Occipital lobe (tissue), 3 donors: ENCODE measurements at places on chromosomes 3 and 15. TPM values are rescaled to one million over a fixed set of nuclear protein-coding genes. Genes with fewer than 3 reads are reported as not detected.

GRCh38 chr3:62371720-62372591 lies 1.4 kb downstream of the FEZF2 start:
- DNase-seq: no peak

DNA sequence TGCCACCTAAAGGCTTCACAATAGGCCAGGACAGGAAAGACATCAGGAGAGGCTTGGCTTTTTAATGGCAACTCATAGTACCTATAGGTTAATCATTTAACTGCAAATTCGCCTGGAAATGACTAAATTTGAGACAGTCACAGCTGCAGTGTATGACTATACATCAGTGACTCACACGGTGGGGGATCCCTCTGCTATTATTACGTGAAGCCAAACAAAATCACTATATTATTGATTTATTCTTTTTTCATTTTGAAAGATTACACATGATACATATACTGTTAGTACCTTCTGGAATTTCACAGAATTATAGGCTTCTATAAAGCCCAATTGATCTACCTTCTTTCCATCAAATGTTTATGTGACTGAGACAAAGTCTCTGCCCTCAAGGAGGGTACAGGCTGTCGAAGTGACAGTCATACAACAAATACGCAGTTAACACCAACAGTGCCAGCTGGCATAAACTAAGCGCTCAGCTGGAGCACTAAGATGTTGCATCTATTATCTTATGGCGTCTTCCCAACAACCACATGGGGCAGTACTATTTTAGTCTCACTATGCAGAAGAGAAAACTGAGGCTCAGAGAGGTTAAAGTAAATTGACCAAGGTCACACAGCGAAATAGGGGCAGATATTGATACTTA lies 82.0 kb upstream of the LMOD3 start:
- DNase-seq: no peak

DNA sequence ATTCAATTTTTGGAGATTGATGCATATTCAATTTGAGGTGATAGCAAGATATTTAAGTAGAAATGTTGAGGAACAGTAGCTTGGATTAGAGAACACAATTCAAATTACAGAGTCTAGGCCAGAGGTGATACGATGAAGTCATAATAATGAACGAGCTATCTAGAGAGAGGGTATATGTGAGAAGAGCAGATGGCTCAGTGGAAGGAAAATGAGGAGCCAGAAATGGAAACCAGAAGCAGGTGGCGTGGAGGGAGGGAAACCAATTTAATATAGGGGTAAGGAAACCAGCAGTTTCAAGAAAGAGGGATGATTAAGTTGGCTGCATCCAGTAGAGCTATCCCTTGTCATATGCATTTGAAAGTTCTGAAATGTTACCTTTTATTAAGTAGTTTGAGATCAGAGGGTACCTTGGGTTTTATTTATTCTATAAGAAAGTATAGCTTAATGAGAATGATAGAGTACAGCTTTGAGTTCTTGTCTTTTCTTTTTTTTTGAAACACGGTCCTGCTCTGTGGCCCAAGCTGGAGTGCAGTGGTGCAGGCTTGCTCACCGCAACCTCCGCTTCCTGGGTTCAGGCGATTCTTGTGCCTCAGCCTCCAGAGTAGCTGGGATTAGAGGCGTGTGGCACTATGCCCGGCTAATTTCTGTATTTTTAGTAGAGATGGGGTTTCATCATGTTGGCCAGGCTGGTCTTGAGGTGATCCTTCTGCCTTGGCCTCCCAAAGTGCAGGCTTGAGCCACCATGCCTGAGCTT lies 22.1 kb downstream of the NCK1 start:
- no peak for DNase-seq

- DNase-seq: no peak
Measured at GRCh38 chr3:100825574-100825973, 116.3 kb downstream of the TFG start.

- DNase-seq: no peak
Measured at GRCh38 chr3:45178183-45179023, 32.2 kb upstream of the CDCP1 start.

DNA sequence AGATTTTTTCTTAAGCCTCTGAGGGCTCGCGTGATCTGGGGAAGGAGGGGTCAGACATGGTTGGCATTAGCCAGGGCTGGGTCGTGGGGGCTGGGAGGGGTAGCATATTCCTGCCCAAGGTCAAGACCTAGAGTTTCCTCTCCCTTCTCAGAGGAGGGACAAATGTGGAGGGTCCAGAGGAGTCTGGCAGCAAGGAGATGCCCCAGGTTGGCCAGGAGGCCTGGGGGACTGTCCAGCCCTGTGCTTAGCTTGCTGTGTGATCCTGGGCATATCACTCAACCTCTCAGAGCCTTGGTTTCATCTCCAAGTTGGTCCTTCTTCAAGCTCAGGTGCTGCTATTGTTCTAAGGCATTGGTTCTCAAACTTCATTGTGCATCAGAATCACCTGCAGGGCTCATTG lies 9.1 kb upstream of the CAMP start:
- no peak for DNase-seq

DNA sequence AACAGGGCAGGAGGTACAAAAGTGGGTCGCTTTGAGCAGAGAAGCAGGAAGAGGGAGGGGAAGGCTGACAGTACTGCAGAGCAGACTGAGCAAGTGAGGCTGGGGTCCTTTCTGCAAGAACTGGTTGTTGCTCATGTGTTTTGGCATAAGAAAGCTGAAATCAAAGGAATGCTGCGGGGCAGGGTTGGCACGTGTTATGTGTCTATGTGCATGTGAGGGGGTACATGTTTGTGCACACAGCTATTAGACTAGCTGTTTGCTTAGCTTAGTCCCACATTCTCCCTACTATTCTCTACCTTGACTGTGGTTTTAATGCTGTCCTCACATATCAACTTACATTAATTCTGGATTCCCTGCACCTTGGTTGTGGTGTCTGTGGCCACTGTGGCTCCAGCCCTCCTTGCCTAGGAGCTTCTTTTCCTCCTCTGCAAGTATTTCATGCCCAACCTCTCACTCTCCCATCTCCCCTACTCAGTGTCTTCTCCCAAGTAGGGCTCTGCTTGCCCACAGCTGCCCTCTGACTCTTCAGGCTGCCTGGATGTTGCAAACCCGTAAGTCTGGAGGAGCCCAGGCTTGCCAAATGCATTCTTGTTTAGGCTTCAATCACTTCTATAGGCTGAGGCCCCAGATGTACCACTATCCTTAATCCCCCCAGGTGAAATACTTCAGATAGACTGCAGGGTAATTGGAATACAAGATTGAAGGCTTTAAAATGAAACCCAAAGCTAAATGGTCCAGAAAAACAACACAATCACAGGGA lies 4.8 kb downstream of the TAGLN3 start:
- no peak for DNase-seq

GRCh38 chr3:8959668-8960067 lies 3.6 kb downstream of the RAD18 start:
- no peak for DNase-seq

- DNase-seq: no peak
Measured at GRCh38 chr3:157610876-157611535, 107.8 kb upstream of the VEPH1 start.

GRCh38 chr15:38853608-38854007 lies 289.0 kb upstream of the RASGRP1 start:
- DNase-seq: no peak

The MAGEL2 gene
- 1.7 TPM for total RNA-seq

DNA sequence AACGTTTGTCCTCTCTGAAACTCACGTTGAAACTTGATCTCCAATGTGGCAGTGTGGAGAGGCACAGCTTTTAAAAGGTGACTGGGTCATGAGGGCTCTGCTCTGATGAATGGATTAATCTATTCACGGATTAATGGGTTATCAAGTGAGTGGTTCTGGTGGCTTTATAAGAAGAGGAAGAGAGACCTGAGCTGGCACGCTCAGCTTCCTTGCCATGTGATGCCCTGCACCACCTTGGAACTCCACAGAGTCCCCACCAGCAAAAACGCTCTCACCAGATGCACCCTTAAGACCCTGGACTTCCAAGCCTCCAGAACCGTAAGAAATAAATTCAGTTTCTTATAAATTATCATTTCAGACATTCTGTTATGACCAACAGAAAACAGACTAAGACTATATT lies 2.6 kb downstream of the PPP1R2 start:
- no peak for DNase-seq

- no peak for DNase-seq
Measured at GRCh38 chr3:90092994-90093393, 985.6 kb downstream of the EPHA3 start.

GRCh38 chr15:93719921-93720351 lies 511.4 kb upstream of the MCTP2 start:
- DNase-seq: no peak

The PTX3 gene
- 10.9 TPM for total RNA-seq

DNA sequence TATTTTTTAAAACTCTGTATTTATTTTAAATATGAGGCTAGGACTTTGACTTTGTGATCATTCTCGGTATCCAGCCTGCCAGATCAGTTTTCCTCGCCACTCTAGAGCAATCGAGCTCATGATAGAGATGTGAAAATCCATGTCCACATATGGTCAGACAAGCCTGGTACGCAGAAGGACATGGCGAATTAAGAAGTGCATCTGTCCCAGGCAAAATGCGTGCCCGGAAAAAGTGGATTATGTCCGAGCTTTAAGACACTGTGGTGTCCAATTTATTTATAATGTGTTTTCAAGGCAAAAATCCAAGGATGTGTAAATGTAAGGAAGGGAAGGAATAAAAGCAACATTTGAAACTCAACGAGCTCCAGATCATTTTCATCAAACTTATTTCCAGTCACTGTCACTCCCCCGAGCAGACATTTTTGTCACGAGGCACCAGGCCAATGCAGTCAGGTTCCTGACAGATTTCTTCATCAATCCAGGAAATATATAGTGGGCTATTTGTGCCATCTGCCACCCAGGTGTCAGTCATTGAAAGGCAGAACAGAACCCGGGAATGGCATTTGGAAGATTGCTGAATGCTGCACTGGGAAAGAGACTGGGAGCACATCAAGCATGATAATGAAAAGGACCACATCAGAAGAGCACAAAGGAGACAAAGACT lies 825.7 kb downstream of the SQOR start:
- DNase-seq: no peak

GRCh38 chr3:83740504-83740903 lies 1218.3 kb upstream of the CADM2 start:
- DNase-seq: no peak

DNA sequence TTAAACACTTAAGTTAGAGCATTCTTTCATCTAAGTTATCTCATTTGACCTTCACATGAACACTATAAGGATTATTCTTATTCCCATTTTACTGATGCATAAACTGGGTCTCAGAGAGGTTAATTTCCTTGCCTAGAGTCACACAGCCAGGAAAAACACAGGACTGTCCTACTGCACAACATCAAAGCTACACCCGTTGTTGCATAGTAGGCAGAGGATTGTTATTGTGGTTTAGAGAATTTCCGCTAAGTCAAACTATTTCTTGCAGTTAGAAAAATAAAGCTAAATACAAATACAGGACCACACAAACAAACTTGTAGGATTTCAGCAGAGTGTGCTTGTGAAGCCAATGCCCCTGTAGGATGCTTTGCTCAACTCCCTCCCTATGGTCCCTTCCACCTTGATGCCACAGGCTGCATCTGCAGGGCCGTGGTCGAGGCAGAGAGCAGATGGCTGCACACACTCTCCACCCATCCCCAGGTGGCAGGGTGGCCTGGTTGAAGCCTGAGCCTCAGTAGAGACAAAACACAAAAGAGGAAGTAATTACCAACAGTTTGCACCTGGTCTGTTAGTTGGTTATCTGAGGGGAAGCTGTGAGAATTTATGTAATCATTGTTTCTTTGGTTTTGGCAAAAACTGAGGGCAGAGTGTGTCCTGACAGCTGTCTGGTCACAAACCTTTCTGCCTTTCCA lies 41.1 kb upstream of the SKOR1 start:
- DNase-seq: no peak

DNA sequence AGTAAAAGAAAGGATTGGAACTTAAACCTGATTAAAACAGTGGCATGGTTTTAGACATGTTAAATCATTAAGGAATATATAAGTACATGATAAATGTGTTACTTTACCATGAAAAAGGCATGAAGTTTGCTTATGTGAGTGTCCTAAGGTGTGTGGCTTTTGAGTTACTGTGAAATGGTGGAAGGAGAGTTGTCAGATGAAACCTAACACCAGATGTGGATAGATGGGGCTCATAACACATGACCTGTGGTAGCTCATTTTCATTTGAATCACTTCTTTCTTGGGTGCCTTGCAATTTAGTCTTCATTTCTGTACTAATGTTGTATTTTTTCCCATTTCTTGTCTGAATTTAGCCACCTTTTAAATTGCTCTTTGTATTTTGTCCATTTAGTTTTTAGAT lies 13.0 kb downstream of the MEF2A start:
- DNase-seq: no peak

DNA sequence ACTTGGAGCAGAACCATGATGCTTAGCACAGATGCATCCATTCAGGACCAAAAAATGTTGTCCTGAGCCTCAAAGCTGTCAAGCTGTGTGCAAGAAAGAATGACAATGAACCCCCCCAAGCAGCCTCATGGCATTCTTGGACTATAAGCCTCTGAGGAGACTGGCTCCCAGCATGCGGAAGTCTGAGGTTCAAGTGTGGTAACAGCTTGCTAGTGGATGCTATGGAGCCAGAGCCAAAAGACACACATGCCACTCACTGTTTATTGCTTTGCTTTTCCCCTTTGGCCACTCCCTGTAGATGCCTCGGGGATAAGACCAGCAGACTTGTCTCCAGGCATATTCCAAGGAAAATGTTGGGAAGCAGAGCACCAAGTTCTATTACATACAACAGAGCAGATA lies 38.2 kb upstream of the SNRK start:
- no peak for DNase-seq

DNA sequence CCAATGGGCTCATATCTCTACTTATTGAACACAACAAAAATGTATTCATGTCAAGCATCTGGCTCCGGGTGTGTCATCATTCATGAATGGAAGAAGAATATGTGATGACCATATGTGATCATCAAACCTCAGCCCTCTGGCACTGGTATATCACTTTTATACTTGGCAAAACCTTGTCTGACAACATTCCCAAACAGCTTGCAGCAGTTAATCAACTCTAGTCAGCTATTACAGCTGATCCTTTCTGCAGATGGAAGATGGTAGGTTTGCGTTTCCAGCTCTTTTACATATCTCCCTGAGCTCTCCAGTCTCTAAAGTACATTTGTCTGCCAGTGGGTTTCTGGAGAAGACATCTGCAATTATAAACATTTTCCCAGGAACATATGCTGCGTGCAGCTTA lies 6.6 kb downstream of the PLSCR5 start:
- DNase-seq: no peak

GRCh38 chr15:36117296-36117787 lies 462.1 kb upstream of the CDIN1 start:
- no peak for DNase-seq
